WERI-Rb-1 (cell line): ENCODE measurements at places on chromosomes 13 and 19.

DNA sequence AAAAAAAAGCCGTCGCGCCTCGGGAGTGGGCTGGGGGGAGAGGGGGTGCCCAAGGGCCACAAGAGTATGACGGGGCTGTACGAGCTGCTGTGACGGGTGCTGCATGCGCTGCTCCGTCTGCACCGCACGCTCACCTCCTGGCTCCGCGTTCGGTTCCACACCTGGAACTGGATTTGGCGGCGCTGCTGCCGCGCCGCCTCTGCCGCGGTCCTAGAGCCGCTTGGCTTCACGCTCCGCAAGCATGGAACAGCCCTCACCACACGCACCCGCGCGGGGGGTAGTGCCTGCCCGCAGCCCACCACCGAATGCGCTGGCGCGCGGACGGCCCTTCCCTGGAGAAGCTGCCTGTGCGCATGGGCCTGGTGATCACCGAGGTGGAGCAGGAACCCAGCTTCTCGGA is 18.8 kb downstream of the C1QTNF9 start:
- no peak for DNase-seq

DNA sequence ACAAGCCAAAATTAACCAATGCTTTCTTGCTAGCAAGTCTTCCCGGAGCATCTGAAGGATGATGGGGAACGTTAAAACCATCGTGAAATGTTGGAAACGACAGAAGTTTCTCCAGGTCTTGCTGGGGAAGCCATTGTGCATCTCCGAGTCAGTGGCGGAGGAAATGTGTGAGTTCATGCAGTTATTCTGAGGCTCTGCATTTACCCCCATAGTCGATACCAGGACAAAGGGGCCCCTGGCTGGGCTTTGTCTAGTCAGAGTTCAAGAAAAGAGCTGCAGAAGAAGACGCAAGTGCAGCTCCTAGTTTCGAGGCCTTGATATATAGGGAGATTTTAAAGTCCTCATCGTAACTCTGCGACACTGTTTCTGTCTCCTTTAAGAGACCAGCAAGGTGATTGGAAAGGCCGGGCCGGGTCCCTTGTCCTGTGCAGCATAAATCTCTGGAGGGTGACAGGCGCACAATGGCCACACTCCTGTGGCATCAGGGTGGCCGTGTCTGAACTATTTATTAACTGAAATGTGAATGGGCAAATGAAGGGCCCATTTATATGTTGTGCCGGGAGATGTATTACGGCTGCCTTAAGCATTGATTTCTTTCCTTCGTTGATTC is 172.0 kb downstream of the TEX29 start:
- no peak for DNase-seq

DNA sequence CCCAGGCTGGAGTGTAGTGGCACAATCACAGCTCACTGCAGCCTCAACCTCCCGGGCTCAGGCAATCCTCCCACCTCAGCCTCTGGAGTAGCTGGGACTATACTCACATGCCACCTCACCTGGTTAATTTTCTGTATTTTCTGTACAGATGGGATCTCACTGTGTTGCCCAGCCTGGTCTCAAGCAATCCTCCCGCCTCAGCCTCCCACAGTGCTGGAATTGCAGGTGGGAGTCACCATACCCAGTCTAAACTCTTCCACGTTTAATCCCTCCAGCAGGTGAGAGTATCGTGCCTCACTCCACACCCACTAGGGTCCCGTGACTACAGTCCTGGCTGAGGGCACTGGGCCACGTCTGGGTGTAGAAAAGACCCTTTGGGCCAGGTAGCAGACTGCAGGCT is 16.5 kb downstream of the BCAT2 start:
- no peak for DNase-seq

GRCh38 chr19:30703645-30704044 is 331.5 kb downstream of the ZNF536 start:
- no peak for DNase-seq

DNA sequence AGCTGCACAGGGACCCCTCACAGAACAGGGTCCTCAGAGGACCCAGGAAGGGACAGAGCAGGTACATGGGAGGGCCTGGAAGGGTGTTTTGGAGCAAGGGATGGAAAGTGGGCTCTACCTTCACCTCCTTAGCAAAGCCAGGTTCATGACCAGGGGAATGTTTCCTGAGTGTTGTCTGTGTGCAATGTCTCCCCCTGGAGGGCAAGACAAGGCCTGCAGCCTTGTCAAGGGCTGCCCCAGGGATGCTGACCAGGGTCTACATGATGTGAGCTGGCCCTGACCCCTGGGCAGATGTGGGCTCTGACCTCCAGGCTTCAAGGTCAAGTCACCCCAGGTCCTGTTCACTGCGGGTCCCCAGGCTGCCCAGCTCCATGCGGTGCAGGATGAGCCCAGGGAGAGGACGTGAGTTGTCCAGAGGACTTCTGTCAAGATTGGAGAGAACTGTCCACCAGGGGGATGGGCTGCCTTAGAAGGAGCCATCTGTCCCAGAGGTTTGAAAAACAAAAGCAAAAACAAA is 1.0 kb upstream of the CEACAM1 start:
- DNase-seq: peak; percentile 62

DNA sequence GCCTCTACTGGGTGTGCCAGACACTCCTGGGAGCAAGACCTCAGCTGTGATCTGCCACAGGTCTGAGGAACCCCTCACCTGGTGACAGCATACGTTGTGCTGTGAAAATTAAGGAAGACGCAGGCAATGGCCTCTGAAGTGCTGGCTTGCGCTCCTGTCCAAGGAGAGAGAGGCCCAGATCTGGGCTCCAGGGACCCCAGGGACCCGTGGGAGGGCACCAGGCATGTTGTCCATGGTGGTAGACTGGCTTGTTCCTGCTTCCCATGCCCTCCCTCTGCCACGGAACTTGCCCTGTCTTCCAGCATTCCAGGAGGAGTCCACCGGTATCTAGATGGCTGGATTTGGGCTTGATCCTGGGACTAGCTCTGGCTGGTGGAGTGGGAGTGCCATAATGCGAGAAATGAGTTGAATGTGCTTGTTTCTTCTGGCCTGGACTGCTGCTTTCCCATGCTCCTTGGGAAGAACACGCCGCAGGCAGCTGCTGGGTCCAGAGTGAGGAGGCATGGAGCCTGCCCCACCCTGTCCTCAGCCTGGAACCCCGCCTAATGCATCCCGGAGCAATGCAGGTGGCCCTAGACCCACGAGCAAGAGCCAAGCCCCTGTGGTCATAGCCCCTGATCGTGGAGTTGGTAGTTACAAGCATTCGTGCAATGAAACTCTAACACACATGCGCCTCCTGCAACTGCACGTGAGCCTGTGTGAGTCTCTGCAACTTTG is 190.2 kb downstream of the TEX29 start:
- DNase-seq: peak; percentile 5
